ENCODE measurements at places on chromosomes 13 and 19.

DNA sequence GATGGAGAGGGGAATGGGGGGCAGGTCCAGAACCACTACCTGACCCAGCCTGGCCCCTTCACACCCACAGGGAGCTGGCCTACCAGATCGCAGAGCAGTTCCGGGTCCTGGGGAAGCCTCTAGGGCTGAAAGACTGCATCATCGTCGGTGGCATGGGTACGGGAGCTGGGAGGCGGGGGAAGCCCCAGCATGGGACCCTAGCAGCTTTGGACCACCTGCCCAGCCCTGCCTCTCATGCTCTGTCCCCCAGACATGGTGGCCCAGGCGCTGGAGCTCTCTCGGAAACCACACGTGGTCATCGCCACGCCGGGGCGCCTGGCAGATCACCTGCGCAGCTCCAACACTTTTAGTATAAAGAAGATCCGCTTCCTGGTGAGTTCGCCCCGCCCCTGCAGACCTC lies 2.1 kb downstream of the DDX49 start:
- DNase-seq = no peak

GRCh38 chr13:35343417-35343816 lies 133.1 kb downstream of the MAB21L1 start:
- DNase-seq = no peak

- no peak for DNase-seq
These were observed 7.5 kb downstream of the KCTD15 start for GRCh38 chr19:33804021-33804799.

DNA sequence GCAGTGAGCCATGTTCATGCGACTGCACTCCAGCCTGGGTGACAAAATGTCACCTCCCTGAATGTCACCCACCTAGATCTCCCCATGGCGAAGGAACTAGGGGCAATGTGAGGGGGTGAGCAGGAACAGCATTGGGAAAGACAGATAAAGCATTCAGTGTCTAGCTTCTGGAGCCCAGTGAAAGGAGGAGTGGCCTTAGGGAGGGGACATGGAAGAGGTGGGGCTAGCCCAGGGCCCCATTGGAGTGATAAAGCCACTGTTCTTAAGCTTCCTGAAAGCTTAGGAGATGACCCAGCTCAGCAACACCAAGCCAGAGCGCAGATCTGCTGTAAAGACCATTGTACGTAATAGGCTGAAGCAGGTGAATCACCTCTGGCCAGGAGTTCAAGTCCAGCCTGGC lies 13.0 kb upstream of the KCNN1 start:
- no peak for DNase-seq

DNA sequence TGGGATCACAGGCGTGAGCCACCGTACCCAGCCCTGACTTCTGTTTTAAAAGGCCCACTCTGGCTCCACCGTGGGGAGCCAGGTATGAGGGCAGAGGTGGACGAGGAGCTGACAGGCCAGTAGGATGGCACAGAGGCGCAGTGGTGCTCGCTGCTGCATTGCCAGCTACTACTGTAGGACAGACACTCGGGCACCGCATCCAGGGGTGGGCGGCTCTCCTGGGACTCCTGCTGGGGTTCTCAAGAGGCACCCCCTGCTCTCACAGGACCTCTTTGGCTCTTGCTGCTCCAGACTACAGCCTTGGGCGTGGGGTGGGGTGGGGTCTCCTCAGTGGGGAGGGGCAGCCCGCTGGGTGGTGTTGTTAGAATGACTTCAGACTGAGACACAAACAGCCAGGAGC lies 53.4 kb downstream of the LATS2 start:
- DNase-seq = no peak

DNA sequence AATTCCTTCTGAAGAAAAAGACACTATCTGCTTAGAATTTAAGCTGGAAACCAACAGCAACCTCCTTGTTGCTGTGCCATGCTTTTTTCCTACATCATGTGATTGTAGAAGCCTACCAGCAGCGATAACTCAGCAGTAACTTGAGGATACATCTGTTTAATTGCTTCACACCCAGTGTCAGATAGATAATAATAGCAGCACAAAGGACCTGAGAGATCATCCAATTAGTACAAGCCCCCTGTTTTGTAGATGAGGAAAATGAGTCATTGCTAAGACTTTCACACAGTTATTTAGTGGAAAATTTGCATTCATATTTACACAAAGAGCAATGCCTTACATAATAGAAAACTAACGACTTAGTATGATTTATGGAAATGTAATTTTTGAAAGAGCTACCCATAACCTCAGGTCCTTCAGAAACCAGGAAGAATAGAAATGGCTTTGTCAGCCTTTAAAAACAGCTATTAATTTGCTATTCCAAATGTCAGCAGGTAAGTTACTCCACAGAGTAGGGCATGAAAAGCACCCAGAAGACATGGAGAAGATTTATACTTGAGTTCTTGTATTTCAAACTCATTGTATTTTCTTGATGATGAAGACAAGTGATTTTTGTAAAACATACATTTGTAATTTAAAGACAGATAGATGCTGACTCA lies 93.7 kb upstream of the SGCG start:
- no peak for DNase-seq

GRCh38 chr19:2371656-2372055 lies 11.6 kb downstream of the TMPRSS9 start:
- DNase-seq = no peak
